ENCODE measurements at places on chromosomes 2 and 18.

DNA sequence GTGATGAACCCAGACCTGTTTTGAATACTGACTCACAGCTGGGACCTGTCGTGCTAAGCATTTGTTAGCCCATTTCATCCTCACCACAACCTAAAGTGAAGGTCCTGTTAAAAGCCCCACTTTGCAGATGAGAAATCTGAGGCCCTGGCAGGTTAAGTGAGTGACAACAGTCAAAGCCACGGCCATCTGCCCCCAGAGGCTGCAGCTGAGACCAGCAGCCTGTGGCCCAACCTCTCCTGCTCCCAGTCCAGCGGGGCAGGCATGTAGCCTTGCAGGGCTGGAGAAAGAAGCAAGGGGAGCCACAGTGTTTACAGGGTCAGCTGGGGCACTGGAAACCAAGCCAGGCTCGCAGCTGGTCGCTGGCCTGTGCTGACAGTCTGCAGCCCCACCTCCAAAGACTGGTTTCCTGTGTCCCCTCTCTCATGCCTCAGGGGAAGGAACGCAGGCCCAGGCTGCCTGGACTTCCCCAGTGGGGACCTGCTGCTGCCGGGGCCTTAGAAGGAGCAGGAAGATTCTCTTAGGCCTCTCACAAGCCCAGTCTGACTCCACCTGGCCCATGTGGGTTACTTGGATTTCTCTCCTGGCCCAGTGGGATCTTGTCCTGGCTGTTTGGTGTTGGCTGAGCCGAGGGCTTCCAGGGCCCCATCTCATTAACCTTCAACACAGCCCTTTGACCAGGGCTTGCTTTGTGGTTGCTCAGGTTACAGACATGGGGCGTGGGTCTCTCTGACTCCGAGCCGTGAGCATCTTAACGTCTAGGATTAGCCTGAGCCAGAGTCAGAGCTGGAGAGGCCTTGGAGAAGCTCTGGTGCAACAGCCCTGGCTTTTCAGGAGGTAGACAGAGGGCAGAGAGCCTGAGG lies 1.7 kb downstream of the INPP5D start:
- DNase-seq, result peak; percentile 81

DNA sequence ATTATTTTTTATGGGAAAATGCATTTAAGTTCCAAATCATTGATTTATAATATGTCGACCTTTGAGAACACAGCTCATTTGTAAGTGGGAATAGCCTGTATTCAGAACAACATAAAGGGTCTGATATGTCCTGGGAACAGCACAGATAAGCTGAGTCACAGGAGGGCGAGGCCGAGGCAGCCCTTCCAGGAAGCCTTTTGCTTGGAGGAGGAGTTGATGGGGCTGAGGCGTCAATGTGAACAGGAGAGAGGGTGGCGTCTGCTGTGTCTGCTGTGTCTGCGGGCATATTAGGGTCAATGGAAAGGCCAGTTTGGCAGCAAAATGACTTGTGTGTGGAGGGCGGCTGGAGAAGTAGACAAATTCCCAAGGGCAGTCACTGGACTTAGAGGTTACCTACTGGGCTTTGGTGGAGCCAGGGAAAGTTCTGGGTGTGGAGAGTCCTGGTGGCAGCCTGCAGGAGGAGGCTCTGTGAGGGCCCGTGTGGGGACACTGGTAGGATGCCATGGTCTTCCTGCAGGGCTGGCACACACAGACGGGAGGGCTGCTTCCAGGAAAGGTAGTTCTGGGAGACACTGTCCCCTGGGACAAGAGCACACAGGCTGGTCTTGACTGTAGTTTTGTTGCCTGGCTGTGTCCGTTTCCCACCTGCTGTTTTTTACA lies 128.1 kb downstream of the GLI2 start:
- no peak for DNase-seq

DNA sequence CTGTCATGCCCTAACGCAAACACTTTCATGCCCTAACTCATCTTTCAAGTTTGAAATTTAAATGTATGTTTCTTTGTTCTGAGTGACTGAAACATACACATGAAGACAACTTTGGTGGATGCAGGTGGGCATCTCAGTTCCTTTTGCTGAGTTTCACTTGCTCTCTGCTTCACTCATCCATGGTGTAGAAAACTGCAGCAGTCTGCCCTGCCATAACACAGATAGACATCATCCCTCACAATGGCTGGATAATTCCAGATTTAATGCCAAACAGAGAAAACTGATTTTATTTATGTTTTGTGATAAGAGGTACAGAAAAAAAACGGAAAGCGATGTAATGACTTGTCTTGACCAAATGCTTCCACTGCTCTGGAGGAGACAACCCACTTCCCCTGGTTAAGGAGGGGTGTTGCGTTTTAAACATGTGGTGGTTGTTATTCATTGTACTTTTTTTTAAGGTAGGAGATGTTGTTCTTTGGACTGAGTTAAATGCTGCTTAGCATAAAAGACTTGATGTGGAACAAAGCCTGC lies 70.4 kb downstream of the RHBDD1 start:
- DNase-seq, result no peak

- no peak for DNase-seq
Measured at GRCh38 chr2:200687922-200688920, 102.4 kb downstream of the AOX1 start.

GRCh38 chr18:67583621-67584020 lies 67.1 kb upstream of the DSEL start:
- peak; percentile 24 for DNase-seq

DNA sequence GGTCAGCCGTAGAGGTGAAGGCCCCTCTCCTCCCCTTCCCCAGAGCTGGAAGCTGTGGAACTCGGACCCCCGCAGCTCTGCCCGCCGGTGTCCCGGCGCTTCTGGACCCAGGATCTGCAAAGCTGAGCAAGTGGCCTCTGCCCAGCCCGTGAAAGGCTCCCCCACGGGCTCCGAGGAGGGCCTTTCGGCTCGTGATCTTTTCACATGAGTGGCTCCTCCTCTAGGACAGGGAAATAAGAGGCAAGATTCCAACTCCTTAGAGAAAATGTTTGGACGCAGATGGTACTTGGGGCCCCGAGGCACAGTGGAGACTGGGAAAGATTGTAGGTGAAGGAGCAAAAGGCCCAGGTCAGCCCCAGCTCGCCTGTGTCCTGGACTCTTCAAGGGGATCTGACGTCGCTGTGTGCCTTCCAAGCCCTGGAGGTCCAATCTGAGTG lies 48.2 kb upstream of the SP3 start:
- peak; percentile 66 for DNase-seq

- DNase-seq, result no peak
Measured at GRCh38 chr18:79774111-79774510, 23.6 kb upstream of the KCNG2 start.

GRCh38 chr2:164560181-164560792 lies 61.0 kb downstream of the GRB14 start:
- DNase-seq, result peak; percentile 55

- no peak for DNase-seq
Measured at GRCh38 chr2:232333361-232334135, 45.0 kb upstream of the ALPP start.

GRCh38 chr2:240861547-240861946 lies 7.1 kb upstream of the AGXT start:
- no peak for DNase-seq

DNA sequence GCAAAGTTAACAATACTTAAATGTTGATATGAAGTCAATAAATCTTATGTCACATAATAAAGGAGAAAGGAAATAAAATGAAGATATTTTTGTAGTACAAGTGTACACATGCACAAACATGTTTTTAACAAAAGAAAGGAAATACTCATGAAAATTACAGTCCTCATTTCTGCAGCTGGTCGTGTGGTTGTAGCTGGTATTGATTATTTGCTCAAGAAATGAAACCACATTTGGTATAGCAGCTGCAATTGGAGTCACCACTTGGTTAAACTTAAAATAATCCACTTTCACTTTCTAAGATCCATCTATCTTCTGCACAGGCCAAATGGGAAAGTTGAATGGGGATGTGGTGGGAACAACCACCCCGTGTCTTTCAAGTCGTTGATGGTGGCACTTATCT lies 580.5 kb upstream of the NRXN1 start:
- DNase-seq, result no peak

DNA sequence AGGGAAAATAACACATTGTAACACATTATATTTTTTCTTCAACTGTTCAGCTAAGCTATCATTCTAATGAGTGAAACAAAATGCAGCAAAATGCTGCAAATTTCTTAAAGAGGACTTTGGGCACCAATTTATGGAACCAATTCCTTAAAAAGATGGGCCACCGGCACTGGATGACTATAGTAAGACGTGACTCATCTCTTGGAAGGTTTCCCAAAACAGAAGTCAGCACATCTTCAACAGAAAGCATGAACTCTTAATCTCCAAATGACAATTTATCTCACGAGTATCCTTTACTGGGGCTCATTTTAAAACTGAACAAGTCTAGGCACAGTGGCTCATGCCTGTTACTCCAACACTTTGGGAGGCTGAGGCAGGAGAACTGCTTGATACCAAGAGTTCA lies 213.4 kb downstream of the CDH20 start:
- peak; percentile 43 for DNase-seq

DNA sequence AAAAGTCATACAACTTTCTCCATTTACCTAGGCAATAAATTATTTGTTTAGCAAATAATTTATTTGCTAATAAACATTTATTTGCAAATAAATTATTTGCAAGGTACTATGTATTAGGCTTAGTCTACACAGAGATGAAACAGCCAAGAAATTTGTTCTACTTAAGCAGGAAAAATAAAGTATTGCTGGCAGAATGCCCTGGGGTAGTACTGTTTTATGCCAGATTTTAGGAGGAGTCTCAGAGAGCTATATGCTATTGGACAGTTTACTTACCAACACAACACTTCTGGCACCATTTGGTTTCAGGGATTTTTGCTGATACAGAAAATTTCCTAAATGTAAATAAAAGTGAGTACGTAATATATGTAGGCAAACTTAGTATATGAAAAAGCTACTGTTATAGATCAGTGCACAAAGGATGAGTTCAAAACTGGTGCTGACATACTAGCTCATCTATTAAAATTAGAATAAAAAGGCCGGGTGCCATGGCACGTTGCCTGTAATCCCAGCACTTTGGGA lies 23.2 kb upstream of the CDKL4 start:
- peak; percentile 52 for DNase-seq

DNA sequence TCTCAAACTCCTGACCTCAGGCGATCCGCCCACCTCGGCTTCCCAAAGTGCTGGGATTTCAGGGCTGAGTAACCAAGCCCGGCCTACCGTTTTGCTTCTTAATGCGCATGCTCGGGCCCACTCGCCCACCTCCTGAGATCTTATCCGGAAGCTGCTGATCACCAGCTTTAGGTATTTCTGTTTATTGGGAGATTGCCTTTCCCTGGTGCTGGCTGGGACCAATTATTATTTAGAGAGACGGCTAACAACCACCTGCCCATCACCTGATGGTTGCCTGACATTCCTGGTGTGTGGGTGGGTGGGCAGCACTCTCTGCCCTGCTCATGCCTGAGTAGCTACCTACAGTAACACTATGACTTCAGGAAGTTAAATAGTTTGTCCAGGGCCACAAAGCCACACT lies 56.3 kb upstream of the ZNF532 start:
- DNase-seq, result no peak

DNA sequence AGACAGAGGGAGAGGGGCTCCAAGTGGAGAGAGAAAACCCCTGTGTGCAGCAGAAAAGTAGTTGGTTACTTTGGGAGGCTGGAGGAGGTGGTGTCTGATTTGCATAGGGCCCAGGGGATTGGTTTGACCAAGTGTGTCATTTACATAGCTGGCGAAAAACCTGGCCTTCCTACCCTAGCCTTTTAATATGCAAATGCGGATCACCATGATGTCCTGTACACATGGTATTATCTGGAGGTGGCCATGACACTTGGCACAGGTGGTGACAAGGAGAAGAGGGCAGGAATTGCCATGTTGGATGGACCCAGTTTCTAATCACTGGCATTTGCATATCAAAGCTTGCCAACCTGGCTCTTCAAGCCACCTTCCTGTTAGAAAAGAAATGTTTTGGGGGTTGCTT lies 120.8 kb upstream of the CHAC2 start:
- DNase-seq, result no peak

DNA sequence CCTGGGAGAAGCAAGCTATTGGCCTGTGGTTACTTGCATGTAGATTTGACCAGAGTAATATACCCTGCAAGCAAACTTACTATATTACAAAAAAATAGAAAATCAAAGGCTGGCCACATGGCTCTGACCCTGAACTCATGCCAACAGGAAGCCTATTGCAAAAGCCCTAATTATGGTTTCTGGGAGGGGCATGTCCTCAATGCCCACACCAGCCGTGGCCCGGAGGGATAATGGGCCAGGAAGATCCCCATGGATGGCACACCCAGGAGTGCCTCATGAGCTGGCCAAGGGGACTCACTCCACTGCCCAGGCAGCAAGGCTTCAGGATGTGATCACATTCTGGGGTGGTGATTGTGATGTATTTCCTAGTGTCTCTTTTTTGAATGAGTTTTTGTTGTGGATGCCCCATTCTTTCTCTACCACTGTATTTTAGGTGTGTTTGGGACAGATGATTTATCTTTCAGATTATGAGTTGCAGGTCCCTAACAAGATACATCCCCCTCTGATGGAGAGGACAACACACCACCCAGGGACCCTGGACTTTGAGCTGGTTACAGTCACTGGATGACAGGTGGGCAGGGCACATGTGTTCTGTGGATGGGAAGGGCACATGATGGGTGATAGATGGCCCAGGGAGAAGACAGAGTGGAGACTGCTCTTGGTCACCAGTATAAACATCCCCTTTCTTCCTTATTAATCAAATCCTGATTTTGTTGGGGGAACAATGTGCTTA lies 18.7 kb upstream of the TFCP2L1 start:
- no peak for DNase-seq

DNA sequence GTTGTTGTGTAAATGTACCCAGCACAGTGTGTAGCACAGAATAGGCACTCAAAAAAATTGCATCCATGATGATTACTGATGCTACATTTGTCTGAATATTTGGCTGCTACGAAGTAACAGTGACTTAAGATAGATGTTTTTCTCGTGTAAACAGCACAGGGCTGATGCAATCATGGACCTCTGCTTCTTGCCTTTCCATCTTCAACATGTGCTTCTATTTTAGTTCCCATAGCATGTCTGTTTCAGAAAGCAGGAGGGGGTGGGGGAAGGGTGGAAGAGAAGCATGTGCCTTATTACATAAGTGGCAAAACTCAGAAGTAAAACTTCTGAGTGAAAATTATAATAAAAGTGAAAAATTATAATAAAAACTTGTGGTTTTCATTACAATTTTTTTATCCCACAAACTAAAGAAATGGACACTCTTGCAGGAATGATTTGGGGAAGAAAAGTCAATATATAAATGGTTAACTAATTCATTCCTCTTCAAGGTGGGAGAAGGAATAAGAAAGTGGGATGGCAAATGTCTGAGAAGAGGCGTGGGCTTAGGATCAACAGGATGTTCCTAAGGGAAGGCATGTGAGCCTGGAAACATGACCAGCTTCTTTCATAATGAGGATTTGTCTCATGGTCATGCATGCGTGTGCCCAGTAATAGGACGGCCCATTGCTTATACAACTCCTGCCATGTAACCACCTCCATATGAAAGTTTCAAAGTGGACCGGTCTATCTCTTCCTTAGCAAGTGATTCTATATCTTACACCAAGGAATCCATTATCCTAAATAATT lies 27.2 kb downstream of the CCBE1 start:
- no peak for DNase-seq

GRCh38 chr2:200168641-200169555 lies 137.6 kb upstream of the SPATS2L start:
- peak; percentile 66 for DNase-seq
